ENCODE measurements at places on chromosomes 3 and 15.

DNA sequence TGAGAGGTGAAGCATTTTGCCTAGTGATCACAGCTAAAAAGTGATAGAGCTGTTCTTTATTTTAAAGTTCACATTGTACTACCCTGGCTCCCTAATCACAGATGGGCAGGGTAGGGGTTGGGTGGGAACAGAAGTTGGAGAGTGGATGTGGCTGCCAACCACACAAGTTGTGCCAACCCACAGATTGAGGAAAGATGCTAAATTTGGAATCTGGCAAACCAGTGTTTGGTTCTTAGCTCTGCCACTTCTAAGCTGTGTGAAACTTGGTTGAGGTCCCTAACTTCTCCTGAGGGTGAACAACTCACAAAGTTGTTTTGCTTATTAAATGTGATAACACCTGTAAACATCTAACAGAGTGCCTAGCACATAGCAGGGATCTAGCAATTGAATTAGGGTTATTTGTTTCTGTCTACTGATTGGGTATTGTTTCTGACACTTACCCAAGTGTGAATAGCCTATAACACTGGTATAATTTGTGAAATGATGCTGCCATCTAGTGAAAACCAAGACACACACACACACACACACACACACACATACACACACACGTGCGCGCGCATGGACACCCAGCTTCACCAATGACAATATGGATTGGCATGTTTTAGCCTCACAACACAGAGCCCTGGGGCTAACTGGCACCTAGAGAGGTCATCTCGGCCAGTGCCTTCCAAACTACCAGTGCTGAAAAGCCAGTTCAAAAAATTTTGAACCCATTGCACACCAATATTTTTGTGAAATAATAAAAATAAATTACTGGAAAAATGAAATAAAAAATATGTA is 25.3 kb downstream of the ADGRG7 start:
- DNase-seq: peak; percentile 35

- no peak for DNase-seq
Measured at GRCh38 chr3:133851266-133851906, 44.3 kb downstream of the RAB6B start.

- DNase-seq: no peak
Measured at GRCh38 chr15:81923561-81924350, 122.1 kb downstream of the MEX3B start.

DNA sequence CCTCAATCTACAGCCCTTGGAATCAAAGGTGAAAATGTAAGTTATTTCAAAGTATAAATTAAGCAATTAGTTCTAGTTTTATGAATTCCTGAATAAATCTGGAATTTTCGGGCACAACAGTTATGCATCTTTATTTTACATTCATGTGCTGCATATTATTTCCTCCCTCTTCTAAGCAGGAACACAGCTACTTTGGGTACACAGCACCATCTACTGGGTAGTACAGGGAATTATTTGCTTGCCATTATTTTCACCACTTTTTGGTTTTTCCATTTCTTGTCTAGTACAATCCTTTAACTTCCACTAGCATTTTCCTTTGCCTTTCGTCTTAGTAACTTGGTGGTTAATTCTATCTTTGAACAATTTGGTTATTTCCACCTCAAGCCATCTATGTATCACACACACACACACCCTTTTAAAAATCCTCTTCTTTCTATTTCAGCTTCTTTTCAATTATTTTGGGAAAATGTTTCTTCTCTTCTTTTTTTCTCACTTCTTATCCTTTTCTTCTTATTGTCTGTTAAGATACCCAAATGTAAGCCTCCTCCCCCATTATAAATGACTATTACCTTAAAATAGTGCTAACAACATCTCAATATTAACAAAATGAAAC is 451.0 kb downstream of the MFSD1 start:
- peak; percentile 91 for DNase-seq
